ENCODE measurements at places on chromosomes 2 and 18.

DNA sequence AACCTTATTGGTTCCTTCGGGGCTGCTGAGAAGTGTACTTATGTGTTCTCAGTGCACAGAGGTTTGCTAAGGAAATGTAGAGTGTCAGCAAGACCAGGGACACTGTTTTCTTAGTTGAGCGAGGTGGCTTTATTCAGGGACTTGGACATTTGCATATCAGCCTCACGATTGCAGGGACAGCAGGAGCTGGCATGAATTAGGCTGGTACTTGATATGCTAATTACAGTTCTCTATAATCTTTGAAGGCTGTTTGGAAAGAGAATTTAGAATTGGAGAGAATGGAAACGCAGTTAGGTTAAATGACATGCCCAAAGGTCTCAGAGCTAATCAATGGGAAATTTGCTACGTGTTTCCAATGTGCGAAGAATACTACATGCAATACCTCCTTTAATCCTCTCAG, 18.7 kb upstream of the MTCL1 start:
- peak; percentile 46 for DNase-seq

GRCh38 chr2:186950694-186951093, 101.7 kb upstream of the ZSWIM2 start:
- no peak for DNase-seq

DNA sequence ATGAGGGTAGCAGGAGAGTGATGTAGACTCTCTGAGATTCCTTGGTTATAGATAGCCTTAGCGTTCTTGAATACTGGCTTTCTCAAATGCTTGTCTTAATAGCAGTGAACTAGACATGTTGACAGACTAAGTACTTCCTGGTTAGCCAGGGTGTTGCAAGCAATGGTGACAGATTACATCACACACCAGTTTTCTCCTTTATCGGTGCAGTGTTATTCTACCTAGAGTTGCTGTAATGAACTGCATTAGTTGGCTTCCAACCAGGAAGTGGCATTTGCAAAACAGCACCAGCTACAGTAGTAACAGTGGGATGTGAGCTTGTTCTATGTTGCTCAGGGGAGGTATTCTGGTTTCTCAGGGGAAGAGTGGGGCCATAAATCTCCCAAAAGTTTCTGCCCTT, 582.2 kb upstream of the DDX18 start:
- no peak for DNase-seq

- no peak for DNase-seq
These were observed 600.3 kb upstream of the GCFC2 start for GRCh38 chr2:76310894-76311633.

- DNase-seq, result no peak
These were observed 9.5 kb downstream of the KCNK3 start for GRCh38 chr2:26702025-26702424.

DNA sequence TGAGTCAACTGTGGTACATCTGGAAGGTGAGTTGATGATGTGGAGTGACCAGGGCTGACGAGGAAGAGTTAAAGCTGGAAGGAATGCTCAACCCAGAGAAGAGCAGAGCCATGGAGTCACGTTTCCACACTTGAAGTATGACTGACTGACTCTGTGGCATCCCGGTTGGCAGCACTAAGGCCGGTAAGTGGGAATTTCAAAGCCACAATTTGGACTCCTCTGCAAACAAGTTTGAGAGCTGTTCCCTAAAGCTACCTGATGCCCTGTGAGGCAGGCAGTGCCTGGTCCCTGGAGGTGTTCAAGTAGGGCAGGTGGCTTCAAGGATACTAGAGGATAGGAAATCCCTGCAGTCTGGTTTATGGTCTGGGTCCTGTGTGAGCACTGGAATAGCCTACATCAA, 69.3 kb upstream of the ITGB6 start:
- no peak for DNase-seq

GRCh38 chr2:193837111-193837738, 1642.5 kb upstream of the TMEFF2 start:
- no peak for DNase-seq

- DNase-seq, result no peak
These were observed 15.5 kb upstream of the ARHGAP28 start for GRCh38 chr18:6714010-6714409.

DNA sequence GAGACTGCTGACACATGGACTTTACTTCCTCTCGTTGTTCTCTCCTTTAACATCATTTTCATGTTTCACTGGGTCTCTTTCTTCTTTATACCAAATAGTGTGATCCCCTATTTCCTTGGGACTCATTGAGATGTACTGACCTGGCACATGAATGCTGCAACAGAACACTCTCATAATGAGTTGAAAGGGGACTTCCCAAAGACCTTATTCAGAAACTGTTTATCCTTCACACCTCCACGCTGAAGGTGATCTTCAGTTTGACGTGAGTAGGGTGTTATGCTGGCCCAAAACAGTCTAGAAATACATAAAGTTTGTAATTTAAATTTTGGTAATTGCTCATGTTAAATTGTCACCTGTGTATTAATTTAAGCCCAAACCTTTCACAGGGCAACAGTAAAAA, 1096.8 kb upstream of the GYPC start:
- no peak for DNase-seq

DNA sequence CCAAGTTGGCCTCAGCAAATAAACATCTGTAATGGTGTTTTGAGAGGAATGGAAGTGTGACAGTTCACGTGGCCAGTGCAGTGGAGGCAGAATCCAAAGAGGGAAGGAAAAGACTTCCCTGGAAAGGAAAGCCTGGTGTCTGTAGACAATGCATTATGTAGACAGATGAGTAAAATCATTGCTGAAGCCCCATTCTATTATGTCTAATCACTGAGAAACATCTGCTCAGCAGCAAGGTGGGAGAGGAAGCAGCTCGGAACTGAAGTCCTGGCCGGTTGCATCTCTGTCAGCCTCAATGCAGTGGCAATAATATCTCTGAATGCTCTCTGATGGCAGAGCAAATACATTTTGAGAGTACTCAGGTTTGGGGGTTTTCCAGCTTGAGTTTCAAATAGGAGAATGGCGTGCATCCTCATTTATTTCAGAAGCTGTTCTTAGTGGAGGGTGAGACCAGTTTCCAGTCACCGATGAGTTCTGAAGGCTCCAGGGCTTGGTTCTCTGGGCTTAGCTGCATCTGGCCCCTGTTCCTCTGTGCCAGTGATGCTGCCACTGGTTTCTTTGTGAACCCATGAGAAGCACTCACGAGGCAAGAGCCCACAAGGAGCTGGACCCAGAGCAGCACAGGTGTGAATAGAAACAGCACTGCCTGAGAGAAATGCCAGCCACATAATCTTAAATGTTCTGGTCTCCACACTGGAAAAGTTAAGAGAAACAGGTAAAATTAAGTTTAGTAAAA, 63.3 kb downstream of the RPIA start:
- no peak for DNase-seq

DNA sequence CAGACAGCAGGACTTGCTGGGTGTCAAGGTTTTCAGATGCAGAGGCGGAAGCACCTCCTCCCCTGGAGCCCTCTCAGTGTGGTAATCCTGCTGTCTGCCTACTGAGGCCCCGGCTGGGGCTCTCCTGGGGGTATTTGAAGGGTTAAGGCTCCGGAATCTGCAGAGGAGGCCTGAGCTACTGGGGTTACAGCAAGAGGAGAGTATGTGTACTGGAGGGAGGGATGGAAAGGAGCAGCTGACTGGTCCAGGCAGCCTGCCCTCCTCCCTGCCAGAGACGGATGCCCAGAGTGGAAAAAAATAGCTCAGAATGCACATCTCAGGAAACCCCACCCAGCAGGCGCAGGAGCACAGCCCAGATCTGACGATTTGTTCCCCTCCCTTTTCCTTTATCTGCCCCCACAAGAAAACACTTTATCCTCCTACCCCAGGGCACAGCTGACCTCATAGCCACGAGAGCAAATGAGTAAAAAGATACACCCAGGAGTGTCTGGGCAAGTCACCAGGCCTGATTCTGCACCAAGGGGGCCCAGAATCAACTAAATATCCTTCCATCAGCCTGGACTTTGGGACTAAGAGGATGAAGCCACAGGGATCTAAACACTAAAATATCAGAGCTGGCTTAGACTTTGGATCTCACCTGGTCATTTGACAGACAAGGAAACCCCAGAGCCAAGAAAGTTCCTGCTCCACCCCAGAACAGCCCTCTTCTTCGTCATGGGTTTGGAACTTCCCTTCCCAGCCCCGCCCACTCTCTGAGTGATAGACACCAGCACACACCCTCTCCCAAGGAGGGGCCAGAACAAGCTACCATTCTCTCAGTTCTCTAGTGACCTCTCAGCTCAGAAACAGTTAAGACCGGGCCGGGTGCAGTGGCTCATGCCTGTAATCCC, 5.5 kb downstream of the TMBIM1 start:
- DNase-seq, result no peak

GRCh38 chr18:45416168-45416567, 199.1 kb upstream of the SLC14A2 start:
- peak; percentile 98 for DNase-seq

GRCh38 chr2:71530641-71531332, 77.4 kb downstream of the DYSF start:
- no peak for DNase-seq

- no peak for DNase-seq
These were observed 89.3 kb downstream of the CABYR start for GRCh38 chr18:24227977-24228666.

DNA sequence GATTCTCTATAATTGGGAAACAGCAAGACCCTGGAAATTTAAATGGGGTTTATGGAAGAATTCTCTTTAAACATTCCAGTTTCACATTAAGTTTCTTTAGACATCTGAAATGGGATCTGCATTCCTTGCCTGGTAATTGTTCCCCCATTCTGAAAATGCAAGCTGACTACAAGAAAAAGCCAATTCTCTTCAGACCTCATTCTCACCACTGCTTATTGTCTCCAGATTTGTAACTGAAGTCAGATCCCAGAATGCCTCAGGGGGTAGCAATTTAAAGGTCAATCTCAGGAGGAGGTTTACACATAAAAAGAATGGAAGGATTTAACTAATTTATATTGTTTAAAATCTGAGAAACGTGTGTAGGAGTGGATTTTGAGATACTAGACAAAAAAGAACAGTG, 41.2 kb downstream of the COL3A1 start:
- DNase-seq, result no peak

DNA sequence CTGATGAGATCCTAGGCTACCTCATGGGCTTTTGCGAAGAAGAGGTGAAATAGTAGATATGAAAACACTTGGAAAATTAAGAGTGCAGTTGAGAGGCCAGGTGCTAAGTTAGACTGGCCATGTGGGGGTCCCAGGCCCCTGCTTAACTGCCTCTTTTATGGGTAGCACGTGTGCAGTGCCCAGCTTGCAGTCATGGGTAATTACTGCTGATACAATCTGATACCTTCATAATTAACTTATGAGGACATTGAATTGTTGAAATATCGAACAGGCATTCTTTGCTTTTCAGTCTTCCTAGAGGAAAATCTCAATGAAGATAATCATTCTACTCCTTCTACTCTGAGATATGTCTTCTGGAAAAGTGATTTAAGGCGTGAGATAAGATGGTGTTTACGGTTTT, 11.6 kb downstream of the TRAF3IP1 start:
- no peak for DNase-seq

DNA sequence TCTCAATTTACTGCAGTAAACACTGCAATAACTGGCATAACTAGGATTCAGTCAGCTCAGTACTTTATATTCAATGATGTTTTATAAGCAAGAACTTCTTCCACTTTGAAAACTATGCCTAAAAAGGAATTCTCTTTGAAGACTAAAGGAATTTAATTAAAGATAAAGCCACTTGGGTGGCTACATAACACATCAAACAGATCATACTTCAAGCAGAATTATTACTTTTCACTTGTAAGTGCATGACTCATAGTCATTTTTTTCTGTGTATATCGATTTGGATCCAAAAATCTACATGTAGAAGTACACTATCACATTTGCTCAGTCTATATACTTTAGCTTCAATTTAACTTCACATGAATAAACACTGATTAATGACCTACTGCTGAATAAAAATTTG, 4.0 kb downstream of the KANSL1L start:
- DNase-seq, result no peak

- no peak for DNase-seq
These were observed 212.3 kb downstream of the BCL2 start for GRCh38 chr18:63107171-63107845.

DNA sequence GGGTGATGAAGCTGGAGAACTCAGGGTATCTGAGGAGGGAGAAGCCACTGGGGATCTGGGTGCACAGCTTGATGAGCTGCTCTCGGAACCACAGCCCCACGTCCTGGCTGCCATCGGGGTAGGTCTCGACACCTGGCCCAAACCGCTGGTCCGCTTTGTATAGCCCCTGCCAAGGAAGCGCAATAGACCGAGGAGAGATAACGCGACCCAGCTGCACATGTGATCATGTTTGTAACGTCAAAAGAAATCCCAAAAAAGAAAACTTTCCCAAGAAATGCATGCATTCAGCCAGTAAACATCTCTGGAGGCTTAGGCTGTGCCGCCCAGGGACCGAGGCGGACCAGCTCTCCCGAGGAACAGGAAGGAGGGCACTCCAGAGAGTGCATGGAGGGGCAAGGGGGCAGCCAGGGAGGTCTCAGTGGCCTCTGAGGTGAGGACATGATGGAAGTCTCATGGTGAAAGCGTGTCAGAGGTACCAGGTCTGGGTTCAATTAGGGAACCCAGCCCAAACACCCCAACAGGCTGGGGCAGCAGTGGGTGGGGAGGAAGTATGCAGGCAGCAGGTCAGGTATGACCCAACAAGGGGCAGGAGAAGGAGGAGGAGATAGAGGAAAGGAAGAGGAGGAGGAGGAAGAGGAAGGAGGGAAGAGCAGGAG, 28.3 kb downstream of the ANKMY1 start:
- DNase-seq, result no peak

- no peak for DNase-seq
These were observed 153.3 kb upstream of the KYNU start for GRCh38 chr2:142724186-142724585.

DNA sequence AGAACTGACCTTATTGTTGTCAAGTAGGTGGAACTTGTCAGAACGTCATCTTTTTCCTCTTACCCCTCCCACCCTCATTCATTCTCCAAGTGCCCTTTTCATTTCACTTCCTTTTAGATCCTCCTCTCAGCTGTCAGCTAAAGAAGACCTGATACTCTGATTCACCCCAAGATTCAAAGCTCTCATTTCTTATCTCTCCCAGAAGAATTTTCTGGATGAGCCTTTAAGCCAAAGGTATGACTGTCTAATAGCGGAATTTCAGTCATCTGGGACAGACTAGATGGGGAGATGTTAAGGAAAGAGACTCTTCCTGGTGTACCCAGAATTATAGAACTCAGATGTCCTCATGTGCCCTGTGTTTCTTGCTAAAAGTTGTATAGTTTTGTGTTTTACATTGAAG, 53.9 kb downstream of the TCF7L1 start:
- no peak for DNase-seq
